ENCODE measurements at places on chromosomes 7 and 10.
A peak's percentile ranks its signal among the peaks of the same experiment; 100 is the strongest.

- peak; percentile 70 for DNase-seq
Measured at GRCh38 chr10:14822879-14823755, 14.7 kb downstream of the CDNF start.

GRCh38 chr10:30029164-30029871, 30.1 kb downstream of the JCAD start:
- no peak for DNase-seq

GRCh38 chr10:14586901-14587300, 187.8 kb downstream of the FAM107B start:
- DNase-seq, result no peak

DNA sequence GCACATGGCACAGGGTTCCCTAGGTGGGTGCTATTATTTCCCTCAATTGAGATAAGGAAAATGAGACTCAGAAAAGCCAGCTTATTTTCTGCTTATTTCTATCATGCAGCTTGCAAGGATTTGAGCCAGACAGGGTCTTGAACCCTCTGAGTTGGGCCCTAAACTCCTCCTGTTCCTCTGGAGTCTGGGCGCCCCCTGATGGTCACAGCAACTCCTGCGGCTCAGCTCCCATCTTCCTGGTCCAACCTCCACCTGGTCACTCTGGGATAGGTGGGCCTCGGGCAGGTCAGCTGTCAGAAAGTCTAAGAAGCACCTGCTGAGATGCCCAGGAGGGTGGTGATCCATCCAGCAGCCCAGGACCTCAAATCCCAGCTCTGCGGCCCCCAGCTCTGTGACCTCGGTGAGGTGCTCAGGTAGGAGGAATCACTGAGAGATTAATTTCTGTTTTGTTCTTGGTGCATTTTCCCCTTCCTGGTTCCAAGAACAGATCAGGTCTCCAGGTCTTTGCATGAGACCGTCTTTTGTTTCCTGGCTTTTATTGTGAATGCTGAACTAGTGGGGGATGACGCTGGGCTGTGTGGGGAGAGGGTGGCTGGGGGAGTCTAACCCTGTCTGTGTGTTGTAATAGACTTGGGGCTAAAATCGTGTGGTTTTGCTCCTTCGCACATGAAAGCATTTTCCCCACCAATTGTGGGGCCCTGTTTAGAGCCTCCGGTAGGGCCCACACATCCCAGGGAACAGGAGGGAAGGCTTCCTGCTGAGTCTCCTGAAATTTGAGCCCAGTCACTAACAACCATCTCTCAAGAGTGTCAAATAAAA, 32.8 kb downstream of the TMEM130 start:
- peak; percentile 45 for DNase-seq

- DNase-seq, result no peak
Measured at GRCh38 chr7:155486783-155487508, 29.0 kb downstream of the EN2 start.

GRCh38 chr10:89119651-89120050, 87.5 kb downstream of the CH25H start:
- DNase-seq, result no peak

DNA sequence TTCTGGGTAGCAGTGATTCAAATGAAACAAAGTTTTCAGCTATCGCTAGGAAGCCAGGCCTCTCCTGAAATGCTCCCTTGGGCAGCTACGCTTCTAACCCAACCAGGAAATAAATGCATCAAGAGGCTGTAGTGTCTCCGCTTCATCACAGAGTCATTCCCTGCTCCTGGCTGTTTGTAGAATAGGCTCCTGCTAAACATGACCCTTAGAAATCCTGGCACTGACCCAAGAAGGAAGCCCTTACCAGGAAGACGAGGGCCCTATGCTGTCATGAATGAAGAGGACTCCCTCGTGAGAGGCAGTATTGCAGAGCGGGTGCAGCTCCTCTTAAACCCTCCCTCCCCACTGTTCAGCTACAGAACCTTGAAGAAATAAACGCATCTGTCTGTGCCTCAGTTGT, 48.3 kb downstream of the NOD1 start:
- no peak for DNase-seq

DNA sequence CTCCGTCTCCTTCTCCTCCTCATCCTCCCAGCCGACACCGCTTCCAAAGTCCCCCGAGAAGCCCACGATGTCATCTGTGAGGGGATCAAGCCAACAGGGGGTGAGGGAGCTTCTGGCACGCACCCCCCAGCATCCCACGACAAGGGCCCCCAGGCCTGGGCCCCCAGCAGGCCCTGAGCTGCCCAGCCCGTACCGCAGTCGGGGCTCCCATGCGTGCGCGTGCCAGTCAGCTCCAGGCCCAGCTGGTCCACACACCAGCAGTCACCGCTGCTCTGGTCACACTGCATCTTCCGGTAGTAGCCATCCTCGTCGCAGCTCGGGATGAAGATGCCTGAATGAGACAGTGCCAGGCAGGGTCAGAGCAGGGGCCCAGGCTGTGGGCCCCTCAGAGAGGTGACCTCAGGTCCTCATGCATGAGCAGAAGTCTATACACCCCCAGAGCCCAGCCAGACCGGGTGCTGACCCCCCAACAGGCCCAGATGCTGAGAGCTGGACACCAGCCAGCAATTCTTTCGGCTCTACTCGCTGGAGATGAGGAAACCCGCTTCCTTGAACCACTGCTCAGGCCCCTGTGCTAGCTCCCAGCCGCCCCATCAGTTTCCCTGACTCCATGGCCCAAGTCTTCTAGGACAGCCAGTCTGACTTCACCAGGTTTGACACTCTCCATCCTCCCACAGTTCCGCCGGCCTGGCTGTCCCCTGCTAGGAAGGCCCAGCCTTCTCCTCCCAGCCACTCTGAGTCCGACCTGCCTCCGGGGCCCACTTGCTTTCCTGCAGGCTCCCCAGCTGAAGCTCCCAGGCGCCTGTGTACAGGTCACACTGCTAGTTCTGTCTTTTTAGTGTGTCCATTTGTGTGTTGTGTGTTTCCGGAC, 25.3 kb downstream of the SPOCK2 start:
- DNase-seq, result no peak

DNA sequence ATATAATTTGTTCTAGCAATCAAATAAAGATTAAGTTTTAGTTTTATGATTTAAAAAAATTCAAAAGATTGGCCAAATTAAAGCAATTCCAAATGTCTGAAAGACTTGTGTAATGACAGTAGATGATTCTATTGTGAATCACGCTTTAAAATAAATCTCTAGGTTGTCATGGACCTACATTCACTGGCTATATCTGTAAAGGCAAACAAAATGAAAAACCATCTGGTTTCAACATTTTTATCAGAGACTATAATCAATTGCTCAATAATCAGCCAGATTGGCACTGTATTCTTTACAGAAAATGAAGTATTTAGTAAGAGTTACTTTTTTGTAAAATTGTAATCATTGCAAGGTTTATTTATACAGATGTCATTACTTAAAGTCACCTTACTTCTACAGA, 60.7 kb downstream of the DGKB start:
- DNase-seq, result peak; percentile 61

- no peak for DNase-seq
Measured at GRCh38 chr7:140222814-140223213, 46.0 kb upstream of the KDM7A start.

GRCh38 chr7:92714280-92714679, 122.1 kb downstream of the CDK6 start:
- DNase-seq, result no peak

DNA sequence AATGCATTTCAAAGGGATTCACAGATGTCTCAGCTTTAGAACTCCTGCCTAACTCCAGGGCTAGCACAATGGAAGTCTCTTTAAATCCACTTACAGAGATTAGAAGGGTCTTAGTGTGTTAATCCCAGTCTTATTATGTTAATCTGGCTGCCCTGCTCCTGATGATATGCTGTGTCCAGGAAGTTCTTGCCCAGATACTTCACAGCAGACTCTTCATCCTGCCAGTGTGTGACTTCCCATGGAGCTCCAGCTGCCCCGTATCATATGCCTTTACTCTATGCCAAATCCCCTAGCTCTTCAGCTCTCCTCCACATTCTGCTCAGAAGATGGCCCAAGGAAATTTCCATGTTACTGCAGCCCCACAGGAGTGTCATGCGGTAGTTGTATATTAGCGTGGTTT, 533.8 kb downstream of the GALNT17 start:
- no peak for DNase-seq

DNA sequence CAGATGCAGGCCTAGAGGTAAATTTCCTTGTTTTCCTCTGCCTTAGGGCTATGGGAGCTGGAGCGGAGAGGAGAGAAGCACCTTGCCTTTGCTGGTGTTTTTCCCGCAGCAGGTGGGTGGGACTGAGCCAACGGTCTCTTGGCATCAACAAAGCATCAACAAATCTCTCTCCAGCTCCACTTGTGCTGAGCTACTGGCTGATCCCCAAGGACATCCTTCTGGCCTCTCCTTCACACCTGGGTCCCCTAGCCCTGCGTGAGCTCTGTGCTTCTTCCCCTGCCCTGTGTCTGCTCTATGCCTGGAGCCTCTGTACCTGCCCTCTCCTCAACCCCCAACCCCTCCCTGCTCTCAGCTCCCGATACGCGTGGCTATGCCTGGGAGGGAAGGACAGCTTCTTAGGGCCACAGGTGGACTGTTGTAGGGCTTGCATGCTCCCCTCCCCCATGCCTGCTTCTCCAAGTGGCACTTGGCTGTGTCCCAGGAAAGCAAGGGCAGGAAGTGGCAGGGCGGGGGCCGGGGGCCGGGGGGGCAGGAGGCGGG, 3.2 kb upstream of the CLDN4 start:
- no peak for DNase-seq

- no peak for DNase-seq
Measured at GRCh38 chr7:110139056-110139455, 951.9 kb upstream of the LRRN3 start.

DNA sequence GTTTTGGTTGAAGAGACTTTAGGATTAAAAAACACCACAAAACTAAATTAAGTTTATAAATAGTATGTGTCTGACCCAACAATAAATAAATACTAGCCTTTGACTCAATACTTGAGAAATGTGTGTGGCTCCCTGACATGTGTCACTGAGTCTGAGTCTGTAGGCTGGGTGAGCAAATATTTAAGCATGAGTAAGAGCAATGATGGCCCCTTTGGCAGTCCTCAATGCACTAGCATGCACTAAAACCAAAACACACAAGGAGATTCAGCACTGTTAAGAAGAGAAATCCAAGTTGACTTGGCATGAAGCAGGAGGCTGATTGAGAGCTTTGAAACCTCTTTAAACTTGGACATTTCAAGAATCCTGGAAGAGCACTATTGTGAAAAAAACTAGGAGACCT, 37.1 kb downstream of the CCDC71L start:
- DNase-seq, result peak; percentile 95

GRCh38 chr10:6665847-6666246, 85.8 kb upstream of the PRKCQ start:
- no peak for DNase-seq
